Hematopoietic multipotent progenitor cell treated with erythropoietin and hydrocortisone succinate and interleukin-3 and kit ligand, for 6 days (in vitro differentiated cells): ENCODE measurements at places on chromosomes 5 and 9.

GRCh38 chr5:136159457-136159856 lies 26.8 kb downstream of the SMAD5 start:
- no peak for DNase-seq

DNA sequence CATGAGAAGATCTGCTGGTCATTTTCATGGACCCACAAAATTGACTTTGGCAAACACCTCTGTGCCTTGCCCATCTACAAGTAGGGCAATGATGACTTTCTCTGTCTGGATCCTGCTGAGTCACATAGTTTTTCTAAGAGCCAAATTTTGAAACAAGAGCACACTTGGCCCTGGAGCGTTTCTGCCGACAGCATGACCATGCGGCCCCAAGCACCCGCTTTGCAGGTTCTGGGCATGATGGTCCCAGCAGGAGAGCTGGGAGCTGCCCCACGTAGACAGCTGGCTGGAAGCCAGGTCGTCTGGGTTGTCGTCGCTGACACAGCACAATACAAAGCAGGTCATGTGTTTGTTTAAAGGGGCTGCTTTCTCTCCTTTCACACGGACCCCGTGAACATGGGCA lies 159.8 kb downstream of the SYK start:
- DNase-seq = no peak

GRCh38 chr9:98778251-98778650 lies 18.1 kb downstream of the ANKS6 start:
- no peak for DNase-seq

GRCh38 chr9:126695701-126696400 lies 82.1 kb downstream of the LMX1B start:
- no peak for DNase-seq

- no peak for DNase-seq
These were observed 164.4 kb downstream of the KDM4C start for GRCh38 chr9:6922124-6922676.

GRCh38 chr5:115627295-115627865 lies 1.5 kb upstream of the TMED7 start:
- peak; percentile 34 for DNase-seq

DNA sequence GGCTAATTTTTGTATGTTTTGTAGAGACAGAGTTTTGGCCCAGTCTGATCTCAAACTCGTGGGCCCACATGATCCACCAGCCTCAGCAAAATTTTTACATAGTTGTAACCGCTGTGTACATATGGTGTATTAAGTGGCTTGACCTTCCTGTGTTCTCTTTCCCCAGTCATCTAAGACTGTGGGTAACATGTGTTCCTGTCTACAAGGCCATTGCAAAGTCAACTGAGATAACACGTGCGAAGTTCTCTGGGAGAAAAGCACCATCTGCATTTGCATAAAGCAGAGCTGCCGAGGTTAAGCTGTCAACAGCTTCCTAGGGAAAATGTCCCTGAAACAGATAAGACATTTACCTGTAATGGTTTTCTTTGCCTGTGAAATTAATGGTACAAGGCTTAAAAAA lies 273.7 kb downstream of the FANCC start:
- no peak for DNase-seq

DNA sequence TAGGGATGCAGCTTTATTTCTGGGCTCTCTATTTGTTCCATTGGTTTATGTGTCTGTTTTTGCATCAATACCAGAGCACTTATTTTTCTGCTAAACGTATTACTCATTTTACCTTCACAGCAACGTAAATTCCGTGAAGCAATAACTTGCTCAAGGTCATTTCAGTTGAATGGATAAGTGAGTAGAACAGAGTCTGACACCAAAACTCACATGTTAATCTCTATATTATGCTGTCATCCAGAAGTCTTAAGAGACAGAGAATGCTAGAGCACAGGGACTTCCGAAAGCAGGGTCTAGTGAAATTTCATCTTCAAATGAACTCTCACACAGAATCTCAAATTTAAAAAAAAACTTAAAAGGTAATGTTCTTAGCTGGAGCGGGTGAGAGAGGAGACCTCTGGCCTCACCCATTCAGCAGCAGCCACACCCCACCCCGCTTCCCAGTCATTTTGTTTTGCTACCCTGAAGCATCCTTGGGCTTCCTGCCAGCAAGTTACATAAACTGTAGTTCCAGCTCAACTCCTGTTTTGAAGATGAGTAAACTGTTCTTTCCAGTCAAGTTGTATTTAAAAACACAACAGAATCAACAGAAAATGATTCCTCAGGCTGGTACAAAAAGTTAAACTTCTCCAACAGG lies 69.3 kb downstream of the TRIM36 start:
- DNase-seq = no peak

DNA sequence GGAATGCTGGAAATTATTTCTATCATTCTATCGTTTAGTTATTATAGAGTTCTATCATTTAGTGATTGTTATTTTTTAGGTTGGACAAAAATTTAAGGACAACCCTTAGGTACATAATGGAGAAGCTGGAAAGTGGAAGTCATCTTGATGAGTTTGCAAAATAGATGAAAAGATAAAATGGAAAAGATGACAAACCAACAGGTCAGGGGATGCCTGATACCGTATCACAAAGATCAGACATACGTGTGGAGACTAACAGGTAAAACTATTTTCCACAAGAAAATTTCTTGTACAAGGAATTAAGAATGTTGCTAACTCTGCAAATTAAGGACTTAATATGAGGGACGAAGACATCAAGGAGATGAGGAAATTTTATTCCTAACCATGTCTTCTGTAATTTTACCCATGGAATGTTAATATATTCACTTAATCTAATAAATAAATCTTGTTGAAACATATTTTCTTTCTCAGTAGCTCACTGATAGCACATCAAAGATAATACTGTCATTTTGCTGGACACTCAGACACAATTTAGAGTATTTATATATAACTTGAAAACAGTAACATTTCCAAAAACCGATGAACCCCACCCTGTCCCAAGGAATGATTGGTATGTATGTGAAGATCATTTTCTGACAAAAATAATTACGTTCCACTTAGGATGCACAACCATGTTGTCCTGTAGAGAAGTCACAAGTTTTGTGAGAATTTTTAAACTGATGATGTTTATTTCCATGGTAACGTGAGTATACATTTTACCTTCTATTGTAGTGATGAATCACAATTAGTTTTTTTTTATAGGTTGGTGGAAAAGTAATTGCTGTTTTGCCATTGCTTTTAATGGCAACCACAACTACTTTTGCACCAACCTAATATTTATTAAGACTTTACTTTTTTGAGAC lies 2.6 kb downstream of the LURAP1L start:
- DNase-seq = no peak

GRCh38 chr9:91485006-91485405 lies 61.4 kb upstream of the NFIL3 start:
- no peak for DNase-seq

- no peak for DNase-seq
These were observed 1.7 kb downstream of the GPRIN1 start for GRCh38 chr5:176608142-176608705.

DNA sequence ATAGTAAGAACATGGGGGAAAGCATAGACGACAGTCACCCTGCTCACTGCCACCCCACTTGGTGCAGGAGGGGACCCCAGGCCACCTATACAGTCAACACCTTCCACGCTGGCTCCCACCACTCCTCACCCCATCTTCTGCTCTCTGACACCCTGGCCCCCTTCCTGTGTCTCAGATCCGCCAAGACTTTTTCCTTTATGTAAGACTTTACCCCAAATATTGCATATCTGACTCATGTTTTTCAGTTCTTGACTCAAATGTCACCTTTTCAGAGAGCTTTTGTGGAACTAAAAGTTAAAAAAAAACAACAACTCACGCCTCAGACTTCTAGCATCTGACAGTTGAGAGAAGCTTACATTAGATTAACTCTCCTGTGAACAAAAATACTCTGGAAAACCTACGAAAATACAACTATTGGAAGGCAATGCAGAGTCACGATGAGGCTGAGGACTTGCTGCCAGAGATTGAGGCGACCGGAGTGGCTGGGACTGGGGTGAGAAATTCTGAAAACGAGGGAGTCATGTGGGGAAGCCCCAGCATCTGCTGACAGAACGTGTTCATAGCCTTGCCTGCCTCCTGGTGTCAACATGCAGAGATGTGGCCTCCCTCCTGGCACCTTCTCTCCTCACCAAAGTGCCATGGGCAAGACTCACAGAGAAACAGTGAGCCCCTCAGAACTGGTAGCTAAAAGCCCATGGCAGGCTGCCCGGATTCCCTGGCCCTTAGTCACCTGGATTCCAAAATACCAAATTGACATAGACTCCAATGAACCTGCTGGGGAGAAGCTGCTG lies 22.4 kb upstream of the FCN2 start:
- DNase-seq = no peak

DNA sequence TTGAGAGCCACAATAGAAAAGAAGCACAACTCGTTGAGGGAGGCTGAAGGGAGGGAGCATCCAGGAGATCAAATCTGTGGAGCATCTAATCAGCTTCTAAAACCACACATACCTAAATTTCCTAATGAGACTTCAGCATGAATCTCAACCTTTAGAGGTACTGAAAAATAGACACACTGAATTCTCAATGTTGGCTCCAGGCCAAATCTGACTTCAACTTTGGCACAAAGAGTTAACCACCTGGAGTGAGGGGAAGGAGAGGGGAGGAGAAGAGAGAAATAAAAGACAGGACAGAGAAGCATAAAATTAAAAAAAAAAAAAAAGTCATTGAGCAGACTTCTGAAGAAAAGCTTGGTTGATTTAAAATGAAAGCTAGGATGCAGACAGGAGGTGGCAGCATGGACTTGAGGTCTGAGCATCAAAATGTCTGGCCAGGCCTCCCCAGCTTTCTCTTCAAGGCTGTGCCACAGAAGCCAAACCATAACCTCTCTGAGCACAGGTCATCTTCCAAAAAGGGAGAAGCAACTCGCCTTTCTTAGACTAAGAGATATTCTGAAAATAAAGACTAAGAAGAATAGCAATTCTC lies 205.6 kb downstream of the DENND1A start:
- DNase-seq = no peak

- no peak for DNase-seq
These were observed 68.6 kb upstream of the NEURL1B start for GRCh38 chr5:172572440-172572839.

- no peak for DNase-seq
These were observed 654.4 kb upstream of the CDH6 start for GRCh38 chr5:30539004-30539634.

DNA sequence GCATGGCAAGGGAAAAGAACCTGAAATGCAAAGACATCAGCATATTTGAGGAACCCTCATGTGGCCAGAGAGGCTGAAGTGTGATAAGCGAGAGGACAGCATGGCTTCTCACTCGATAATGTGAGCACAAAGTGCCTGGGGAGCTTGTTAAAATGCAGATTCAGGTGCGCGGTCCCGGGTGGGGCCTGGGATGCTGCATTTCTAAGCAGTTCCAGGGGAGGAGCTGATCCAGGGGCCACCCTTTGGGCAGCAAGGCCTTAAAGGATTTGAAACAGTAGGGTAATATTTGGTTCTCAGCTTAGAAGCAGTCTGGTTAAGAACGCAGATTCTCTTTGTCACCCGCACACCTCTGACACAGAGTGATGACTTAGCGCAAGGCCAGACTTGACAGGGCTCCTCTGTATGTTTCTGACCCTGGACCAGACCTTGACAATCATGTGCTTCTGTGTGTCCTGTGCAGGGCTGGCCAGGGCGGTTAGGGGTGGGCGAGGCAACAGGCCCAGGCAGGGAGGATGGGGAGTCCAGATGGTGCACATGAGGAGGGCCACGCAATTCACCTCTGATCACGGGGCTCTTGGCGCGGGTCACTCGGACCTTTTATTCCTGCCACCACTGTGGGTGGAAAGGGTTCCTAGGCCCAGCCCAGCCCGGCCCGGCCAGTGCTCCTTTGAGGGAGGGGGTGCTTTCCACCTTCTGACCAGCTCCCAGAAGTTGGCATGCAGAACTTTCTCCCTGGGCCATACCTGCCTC lies 62.8 kb upstream of the TBC1D2 start:
- no peak for DNase-seq

GRCh38 chr5:76787237-76787636 lies 31.6 kb upstream of the F2RL1 start:
- peak; percentile 61 for DNase-seq

DNA sequence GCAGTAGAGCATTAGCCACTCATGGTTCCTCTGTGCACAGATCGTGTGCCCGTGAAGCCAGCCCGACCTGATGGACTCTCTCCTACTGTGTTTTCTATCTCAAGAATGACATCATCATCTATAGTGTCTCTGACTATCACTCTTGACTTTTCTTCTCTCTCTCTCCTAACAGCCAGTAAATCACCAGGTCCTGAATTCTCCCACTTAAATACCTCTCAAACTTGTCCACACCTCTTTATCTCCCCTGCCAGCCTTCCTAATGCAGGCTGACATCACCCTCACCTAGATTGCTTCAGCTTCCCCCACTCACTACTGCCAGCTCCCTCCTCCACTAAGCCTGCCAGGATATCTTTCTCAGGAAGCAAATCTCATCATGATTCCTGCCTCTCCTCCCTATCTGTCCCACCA lies 90.6 kb upstream of the MIER3 start:
- DNase-seq = no peak

- DNase-seq = no peak
These were observed 49.1 kb downstream of the SUSD1 start for GRCh38 chr9:112125951-112126388.
